Activated CD4-positive, alpha-beta memory T cell treated with anti-CD3 and anti-CD28 coated beads, Interleukin-2, amount 10 ng/mL, durations not matched to agents 7 days and 5 days (primary cell): ENCODE measurements at places on chromosomes 4 and X.

DNA sequence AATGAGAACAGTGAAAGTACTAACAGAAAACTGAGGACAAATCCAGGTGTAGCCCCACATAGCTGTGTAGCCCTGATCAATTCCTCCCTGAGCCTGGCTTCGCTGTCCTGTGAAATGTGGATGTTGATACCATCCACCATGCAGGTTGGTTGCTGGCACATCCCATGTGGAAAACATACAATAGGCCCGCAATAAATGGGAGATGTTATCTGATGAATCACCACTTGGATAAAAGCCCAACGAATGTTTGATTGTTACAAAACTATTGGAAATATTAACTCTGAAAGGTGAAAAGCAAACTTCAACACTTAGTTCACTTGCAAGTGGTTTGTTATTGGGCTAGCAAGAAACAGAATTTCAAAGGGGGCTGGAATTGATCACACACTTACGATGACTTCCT, 186.3 kb upstream of the FTHL17 start:
- DNase-seq, result no peak

DNA sequence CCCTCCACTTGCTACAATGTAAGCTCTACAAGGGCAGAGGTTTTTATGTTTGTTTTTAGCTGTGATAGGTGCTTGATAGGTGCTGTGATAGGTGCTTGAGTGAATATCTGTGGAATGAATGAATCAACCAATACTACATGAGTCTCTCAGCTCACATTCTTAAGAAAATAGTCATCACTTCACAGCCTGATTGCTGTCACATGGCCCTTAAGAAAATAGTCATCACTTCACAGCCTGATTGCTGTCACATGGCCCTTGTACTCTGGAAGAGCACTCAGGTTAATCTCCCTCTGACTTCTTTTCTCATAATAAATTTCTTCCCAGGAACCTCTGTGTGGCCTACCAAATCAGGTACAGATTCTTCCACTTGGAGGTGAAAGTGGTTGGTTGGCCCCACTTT, 335.2 kb downstream of the TENM3 start:
- no peak for DNase-seq

- no peak for DNase-seq
Observed at GRCh38 chr4:165537028-165537648, 158.3 kb downstream of the CPE start.

- no peak for DNase-seq
Observed at GRCh38 chr4:174657472-174657871, 135.2 kb upstream of the HPGD start.

GRCh38 chr4:89482251-89482650, 174.7 kb upstream of the GPRIN3 start:
- no peak for DNase-seq

DNA sequence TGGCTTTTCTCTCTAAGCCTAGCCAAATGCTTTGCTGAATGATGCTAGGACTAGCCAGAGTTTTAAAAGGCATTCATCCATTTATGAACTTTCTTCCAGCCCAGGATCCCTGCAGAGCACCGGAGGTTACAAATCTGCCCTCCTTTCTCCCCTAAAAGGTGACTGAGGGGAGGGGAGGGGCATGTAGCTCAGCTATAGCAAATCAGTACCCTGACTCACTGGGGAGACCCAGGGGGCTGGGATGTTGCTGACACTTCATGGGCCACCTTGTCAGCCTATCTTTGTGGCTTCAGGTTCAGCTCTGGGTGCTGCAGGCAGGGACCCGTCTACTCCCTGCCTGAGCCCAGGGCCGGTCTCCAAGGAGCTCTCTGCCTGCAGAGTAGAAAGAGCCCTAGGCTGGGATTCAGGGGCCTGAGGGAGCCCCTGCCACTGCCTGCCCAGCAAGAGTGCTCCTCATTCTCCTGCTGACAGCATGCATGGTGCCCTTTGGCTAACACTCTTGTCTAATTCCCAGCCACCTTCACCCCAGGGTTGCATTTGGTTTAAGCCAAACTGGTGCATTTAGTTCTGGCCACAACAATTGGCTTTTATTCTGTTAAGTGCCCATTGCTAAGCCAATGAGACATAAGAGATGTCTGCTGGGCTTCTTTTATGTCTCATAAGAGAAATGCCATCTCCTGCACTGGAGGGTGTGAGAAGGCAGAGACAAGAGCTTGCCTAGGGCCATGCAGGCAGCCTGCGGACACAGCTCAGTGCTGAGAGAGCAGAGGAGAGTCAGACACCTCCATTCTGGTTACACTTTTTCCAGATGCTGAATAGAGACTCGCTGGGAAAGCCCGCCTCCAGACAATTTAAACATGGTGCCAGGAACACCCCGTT, 11.9 kb upstream of the UBA6 start:
- DNase-seq, result no peak

DNA sequence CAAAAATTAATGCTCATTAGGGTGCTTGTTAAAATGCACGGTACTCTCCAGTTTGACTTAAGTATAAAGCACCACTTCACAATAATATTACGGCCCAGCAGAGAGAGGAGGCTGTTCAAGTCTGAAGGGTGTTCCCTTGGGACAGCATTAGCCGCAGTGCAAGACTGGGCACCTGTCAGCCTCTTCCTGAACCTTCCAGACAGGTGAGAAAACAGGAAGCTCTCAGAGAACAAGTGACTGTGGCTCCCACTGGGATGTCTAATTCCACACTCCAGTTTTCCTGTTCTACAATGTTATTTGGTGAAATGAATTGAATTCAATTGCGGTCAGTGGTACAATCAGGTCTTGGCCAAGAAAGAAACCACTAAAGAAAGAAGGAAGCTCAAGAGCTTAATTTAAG, 414.4 kb downstream of the SMARCA1 start:
- DNase-seq, result no peak

- DNase-seq, result no peak
Observed at GRCh38 chrX:15870310-15870709, 15.7 kb upstream of the AP1S2 start.

GRCh38 chr4:123102897-123103471, 180.6 kb upstream of the NUDT6 start:
- no peak for DNase-seq

- no peak for DNase-seq
Observed at GRCh38 chr4:66956852-66957251, 588.5 kb downstream of the CENPC start.

- DNase-seq, result no peak
Observed at GRCh38 chr4:79207281-79207680, 118.6 kb downstream of the NAA11 start.

GRCh38 chr4:16199093-16199492, 27.2 kb downstream of the TAPT1 start:
- no peak for DNase-seq

DNA sequence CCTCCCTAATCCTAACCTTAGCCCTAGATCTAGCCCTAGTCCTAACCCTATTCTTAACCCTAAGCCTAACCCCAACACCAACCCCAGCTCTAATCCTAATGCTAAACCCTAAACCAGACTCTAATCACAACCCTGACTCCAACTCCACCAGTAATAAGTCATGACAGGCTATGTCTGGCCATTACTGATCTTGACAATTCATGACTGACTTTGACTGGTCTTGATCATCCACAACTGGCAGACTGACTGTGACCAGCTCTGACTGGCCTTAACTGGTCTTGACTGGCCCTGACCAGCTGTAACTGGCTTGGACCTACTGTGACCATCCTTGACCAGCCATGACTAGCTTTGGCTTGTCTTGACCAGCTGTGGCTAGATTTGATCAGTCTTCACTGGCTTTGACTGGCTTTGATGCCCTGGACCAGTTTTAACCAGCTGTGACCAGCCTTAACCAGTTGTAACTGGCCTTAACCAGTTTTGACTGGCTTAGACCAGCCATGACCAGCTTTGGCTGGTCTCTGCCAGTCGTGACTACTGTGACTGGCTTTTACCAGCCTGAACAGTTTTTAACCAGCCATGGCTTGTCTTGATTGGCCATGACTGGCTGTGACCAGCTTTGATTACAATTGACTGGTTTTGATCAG, 68.4 kb downstream of the RLIM start:
- DNase-seq, result no peak

DNA sequence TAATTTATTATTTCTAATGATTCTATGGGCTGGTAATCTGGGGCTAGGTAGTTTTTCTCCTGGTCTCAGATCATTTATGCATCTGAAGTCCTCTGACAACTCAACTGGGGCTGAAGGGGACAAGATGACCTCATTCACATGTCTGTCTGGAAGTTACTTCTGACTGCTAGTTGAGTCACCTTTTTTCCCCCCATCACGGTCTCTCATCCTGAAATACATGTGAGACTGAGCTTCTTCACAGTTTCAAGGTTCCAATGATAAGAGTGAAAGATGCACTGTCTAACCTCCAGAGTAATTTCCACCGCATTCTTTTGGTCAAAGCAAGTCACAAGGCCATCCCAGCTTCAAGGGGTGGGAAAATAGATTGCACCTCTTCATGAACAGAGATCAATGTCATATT, 356.7 kb upstream of the RPS6KA3 start:
- no peak for DNase-seq

DNA sequence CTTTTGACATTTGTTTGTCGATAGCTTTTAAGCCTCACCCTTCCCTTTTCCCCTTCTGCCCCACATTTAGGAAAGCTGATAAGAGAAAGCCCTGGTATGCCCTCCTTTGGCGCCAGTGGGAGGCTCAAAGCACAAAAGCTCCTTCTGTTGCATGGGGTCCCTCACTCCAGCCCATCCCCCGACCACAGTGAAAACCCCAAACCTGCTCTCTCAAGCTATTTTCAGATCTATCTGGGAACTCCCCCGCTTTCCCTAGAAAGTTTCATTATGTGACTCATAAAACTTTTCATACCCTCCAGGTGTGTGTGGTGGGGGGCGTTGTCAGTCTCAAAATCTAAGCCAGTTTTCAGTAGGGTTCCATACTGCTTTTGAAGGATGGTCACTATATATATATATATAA, 259.0 kb upstream of the PCDH7 start:
- DNase-seq, result no peak

- DNase-seq, result no peak
Observed at GRCh38 chr4:27101126-27101525, 240.5 kb downstream of the STIM2 start.

- no peak for DNase-seq
Observed at GRCh38 chr4:40193578-40193977, 3.3 kb upstream of the RHOH start.

GRCh38 chr4:55323375-55323774, 22.7 kb upstream of the SRD5A3 start:
- no peak for DNase-seq

DNA sequence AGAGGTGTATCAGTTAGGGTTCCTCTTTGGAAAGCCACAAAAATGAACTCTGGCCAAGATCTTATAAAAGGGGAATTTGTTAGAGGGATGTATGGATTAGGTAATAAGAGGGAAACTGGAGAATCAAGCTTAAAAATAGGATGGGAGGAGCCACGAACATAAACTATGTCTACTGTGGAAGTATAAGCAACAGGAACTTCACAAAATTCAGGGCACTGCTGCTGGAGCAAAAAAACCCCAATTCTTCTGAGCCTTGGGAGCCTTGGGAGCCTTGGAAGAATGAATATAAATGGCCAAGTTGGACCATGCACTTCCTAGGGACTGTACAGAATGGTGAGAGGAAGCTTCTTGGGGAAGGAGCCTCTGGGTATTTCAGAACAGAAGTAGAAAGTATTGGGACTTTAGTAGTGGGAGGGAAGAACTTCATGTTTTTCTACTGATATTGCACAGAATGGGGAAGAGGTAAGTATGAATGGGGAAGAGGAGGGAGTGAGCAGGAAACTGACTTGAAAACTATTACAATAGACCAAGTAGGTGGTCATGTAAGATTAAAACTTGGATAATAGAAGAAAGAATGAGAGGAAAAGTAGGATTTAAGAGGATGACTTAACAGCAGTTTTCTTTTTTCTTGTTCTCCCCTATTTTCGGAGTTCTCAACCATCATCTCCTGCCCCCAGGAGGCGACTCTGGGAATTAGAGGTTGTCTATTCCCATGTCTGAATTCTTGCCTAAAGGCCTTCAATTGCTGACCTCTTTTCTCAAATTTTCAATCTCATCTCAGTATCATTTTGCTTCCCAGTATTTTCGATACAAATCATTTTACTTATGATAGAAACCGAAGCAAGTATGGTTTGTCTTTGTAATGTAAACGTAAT, 44.4 kb upstream of the TAPT1 start:
- no peak for DNase-seq

GRCh38 chr4:183272384-183272783, 47.7 kb downstream of the CLDN22 start:
- no peak for DNase-seq

- no peak for DNase-seq
Observed at GRCh38 chr4:5825321-5826041, 67.4 kb downstream of the CRMP1 start.

DNA sequence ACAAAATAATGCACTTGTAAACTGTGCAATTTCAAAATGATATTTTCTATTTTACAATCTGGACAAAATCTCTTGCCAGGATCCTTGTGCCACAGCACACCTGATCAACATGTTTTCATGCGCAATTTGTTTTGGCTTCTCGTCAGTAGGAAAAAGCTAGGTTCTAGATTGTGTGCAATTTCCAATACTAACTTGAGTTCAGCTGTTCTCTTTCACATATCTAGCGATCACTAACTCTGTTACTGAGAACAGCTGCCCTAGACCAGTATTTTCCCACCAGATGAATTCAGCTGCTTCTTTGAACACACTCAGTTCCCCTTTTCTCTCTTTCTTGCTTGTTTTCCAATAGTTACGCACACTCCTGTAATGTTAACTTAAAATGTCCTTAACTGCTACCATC, 131.2 kb downstream of the MAGEB5 start:
- DNase-seq, result no peak

DNA sequence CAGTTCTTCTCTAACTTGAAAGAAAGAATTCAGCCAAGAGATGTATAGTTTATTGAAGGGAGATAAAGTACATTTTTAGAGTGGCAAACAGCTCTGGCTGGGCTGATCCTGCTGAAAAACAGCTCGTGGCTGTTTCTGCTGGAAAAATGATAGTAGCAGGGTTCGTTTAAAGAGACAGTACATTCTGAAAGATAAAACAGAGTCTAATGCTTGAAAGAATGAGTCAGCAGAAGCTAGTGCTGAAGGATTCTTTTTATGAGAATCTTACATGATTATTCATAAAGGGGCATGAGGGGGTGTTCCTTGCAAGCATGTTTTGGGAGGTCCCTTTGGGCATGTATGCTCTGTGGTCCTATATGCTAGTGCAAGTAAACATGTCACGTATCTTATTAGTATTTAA, 790.0 kb downstream of the PCDH18 start:
- DNase-seq, result no peak

- DNase-seq, result no peak
Observed at GRCh38 chrX:23103546-23103945, 103.8 kb downstream of the DDX53 start.

DNA sequence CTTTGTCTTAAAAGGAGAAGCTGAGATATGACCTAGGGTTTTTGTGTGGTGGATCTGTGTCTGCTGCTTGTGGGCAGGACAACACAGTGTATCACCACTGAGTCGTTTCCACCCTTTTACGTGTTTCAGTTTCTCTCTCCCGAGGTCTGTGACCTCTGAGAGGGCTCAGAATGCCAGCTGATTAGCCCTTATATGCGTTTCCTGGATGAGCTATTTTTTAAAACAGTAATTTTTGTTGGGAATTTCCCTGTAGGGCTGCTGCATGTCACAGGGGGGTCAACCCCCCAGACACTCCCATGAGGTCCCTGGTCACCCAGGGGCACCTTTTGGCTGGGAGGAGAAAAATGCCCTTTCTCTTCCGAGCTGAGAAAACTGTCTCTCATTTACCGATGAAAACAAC, 170.4 kb upstream of the CASK start:
- no peak for DNase-seq
